ENCODE measurements at places on chromosomes 1 and 21. TPM values are rescaled to one million over a fixed set of nuclear protein-coding genes. Genes with fewer than 3 reads are reported as not detected.

ASTN1 gene
- 21.8 TPM for total RNA-seq

MR1 gene
- total RNA-seq = not detected

BRDT gene
- not detected for total RNA-seq

GPA33 gene
- not detected for total RNA-seq

PPIAL4G gene
- not detected for total RNA-seq

LRRC3 gene
- 10.1 TPM for total RNA-seq

CHRM3 gene
- 2.7 TPM for total RNA-seq

VHLL gene
- total RNA-seq = 0.77 TPM

NGF gene
- not detected for total RNA-seq

KIAA0040 gene
- total RNA-seq = 0.14 TPM

ESPN gene
- 1.7 TPM for total RNA-seq

NASP gene
- total RNA-seq = 455 TPM

KCNE2 gene
- total RNA-seq = 0.39 TPM

FCAMR gene
- not detected for total RNA-seq

NUDT4B gene
- total RNA-seq = not detected

DIO1 gene
- not detected for total RNA-seq

KCND3 gene
- total RNA-seq = 0.61 TPM

DHX9 gene
- total RNA-seq = 426 TPM
